ENCODE measurements at places on chromosomes 7 and 10.

GRCh38 chr7:40709062-40709964 is 574.5 kb downstream of the SUGCT start:
- no peak for DNase-seq

DNA sequence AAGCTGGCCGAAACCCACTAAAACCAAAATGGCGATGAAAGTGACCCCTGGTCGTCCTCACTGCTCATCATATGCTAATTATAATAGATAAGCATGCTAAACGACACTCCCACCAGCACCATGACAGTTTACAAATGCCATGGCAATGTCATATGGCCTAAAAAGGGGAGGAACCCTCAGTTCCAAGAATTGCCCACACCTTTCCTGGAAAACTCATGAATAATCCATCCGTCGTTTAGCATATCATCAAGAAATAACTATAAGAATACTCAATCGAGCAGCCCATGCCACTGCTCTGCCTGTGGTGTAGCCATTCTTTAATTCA is 422.0 kb downstream of the CALN1 start:
- DNase-seq, result no peak

DNA sequence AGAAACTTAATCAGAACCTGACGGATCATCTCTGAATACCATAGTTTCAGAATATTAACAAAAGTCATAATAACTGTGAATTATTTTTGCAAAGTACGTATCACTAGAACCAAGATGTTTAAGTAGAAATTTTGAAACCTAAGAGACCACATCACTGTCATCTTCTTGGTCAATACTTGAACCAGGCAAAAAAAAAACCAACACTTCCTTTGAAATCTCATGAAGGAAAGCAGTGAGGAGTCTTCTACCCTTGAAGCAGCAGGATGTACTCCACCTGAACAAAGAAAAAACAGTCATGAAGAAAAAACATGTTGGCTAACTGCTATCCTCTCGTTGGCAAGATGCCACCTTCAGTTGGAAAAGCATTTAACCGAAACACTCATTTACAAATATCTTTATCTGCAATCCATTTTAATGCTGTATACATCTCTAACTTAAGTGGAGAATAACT is 82.4 kb downstream of the SRPK2 start:
- no peak for DNase-seq

DNA sequence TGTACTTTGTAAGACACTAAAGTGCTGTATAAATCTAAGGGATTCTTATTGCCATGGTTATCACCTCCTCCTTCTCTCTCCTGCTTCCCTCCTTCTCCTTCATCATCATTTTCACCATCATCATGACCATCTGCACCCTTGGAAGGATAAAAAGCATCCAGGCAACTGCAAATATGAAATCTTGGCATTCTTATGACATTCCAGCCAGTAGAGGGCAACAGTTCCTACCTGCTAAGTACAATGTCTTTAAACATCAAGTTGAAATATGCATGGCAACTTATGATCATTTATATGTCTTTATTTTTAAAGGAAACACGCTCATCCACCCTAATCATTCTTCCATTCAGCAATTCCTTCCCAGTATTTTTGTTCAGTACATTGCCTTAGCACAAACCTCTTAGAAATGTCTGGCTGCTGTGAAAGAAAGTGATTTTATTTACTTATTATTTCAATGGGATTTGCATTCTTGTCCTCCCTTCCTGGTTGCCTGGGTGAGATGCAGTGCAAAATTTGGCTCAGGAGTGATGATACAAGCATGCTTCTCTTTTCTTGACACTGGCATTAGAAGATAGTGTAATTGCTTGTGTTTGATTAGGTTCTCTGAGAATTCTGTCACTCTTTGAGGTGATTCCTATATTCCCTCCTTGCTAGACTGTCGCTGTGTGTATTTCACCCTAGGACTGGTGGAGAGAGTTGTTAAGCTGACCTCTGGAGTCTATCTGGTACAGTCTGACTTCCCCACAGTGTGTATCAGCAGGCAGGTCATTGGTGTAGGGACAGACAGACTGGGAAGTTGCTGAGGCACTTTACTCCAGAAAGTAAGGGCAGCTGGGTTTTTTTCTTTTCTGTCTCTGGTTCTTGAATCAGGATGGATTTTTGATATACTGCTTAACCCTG is 188.5 kb upstream of the BMPER start:
- no peak for DNase-seq

- no peak for DNase-seq
Observed at GRCh38 chr10:8811201-8811600, 756.7 kb downstream of the GATA3 start.

DNA sequence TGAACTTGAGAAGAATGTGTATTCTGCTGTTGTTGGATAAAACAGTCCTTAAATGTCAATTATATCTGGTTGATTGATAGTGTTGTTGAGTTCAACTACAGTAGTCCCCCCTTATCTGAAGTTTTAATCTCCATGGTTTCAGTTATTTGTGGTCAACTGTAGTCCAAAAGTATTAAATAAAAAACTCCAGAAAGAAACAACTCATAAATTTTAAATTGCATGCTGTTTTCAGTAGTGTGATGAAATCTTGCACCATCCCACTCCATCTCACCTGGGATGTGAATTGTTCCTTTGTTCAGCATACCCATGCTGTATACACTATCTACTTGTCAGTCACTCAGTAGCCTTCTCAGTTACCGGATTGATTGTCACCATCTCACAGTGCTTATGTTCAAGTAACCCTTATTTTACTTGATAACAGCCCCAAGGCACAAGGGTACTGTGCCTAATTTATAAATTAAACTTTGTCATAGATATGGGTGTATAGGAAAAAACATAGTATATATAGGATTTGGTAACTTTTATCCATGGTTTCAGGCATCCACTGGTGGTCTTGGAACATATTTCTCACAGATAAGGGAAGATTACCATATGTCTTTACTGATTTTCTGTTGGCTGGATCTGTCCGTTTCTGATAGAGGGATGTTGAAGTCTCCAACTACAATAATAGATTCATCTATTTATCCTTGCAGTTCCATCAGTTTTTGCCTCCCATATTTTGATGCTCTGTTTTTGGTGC is 57.1 kb downstream of the AOAH start:
- no peak for DNase-seq

DNA sequence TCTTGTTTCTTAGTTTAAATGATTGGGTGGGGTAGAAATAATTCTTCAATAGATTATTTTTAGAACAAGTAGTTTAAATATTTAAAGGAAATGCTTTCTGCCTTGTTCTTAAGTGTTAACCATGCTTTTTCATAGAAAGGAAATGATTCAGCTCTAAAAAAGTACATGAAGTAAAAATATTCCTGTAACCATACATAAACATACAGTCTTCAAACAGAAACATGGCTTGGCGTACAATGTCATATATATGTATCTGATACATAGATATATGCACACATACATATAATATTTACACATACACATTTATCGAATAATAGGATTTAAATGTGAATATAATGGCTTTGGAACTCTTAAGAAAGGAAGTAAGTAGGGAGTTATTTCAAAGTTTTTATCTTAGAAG is 84.4 kb downstream of the RUNDC3B start:
- DNase-seq, result no peak

DNA sequence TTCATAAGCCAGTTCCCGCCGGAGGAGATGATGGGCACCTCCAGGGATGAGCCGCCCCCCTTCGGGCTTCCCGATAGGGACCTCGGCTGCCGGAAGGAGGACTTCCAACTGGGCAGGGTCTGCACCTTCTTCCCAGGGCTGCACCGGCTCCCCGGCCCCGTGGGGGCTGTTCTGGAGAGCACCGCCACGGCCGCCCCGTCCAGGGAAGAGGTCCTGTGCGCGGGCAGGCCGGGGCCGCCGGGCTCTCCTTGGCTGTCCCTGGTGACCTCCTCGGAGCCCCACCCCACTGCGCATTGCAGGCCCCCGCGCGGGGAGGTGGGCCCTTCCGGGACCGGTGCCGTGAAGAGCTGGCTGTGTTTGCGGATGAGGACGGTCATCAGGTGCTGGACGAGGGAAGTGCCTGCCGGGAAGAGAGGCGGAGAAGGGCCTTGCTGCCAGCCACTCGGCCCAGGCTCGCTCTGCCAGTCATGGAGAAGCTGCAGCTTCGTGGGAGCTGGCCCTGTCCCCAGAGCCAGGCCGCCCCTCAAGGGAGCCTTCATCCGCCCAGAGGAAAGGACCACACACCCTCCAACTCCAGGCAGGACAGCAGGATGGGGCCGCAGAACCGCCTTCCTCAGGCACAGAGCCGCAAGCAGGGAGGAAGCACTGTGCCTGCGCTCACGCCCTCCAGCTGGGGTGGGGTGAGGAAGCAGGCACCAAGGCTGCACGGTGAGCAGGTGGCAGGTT is 144.4 kb downstream of the MAPK8 start:
- no peak for DNase-seq

DNA sequence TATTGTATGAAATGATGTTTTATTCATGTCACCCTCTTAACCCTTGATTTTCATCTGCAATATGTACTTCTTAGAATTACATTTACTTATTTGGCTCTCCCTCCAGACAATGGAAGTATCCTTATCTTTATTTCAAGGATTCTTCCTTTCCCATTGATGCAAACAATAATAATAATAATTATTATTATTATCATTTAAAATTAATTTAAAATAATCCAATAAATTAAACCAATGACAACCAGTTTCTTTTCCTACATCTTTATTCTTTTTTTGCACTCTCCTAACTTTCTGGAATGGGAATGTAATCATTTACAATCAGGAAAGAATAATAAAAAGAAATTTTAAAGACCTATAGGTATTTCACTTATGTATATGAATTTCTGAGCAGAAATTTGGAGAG is 504.4 kb downstream of the INHBA start:
- no peak for DNase-seq

GRCh38 chr10:59374916-59375315 is 12.6 kb upstream of the FAM13C start:
- DNase-seq, result no peak

GRCh38 chr7:143222782-143223181 is 945 bp downstream of the TAS2R40 start:
- no peak for DNase-seq

- DNase-seq, result no peak
Observed at GRCh38 chr10:28263136-28263857, 39.6 kb downstream of the MPP7 start.

GRCh38 chr7:36301914-36302771 is 87.5 kb upstream of the ANLN start:
- no peak for DNase-seq

DNA sequence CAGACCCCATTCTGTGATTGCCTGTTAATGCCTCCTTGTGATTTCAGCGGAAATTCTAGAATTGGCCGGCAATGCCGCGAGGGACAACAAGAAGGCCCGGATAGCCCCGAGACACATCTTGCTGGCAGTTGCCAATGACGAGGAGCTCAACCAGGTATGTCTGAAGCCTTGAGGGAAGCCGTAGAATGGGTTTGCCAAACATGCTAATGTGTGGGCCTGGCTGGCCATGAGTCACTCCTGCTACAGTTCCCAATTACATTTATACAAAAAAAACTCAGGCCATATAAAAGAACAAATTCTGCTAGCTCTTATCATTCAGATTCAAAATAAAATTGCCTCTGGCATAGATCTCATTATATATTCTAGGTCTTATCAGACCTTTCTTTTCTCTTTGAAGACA is 37.4 kb downstream of the MACROH2A2 start:
- no peak for DNase-seq

DNA sequence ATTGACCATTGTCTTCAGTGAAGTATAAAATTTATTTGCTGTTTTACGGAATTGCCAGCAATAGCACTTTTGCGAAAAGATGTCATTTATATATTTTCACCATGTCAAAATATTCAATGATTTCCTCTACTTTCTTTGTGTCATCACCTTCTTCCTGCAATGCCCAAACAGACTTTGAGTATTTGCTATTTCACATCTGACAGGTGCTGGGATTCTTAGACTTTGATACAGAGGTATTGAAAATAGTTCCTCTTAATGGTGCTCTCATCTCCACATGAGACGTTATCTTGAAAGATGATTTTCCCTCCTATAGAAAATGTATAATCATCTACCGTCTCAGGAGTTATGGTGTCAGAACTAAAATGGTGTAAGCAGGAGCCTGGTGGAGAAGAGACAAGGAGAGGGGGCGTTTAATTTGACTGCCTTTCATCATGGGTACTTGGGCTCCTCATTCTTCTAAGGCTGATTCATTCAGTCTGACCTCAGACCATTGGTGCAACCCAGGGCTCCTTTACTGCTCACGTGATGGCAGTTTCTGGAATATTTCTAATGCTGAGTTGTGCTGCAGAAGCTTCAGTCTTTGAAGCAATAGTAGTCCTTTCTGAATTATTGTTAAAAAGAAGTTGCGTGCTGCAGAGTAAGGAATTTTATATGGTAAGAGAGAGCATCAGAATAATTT is 404.6 kb downstream of the PHTF2 start:
- DNase-seq, result no peak

- no peak for DNase-seq
Observed at GRCh38 chr7:55094092-55094690, 75.4 kb downstream of the EGFR start.

DNA sequence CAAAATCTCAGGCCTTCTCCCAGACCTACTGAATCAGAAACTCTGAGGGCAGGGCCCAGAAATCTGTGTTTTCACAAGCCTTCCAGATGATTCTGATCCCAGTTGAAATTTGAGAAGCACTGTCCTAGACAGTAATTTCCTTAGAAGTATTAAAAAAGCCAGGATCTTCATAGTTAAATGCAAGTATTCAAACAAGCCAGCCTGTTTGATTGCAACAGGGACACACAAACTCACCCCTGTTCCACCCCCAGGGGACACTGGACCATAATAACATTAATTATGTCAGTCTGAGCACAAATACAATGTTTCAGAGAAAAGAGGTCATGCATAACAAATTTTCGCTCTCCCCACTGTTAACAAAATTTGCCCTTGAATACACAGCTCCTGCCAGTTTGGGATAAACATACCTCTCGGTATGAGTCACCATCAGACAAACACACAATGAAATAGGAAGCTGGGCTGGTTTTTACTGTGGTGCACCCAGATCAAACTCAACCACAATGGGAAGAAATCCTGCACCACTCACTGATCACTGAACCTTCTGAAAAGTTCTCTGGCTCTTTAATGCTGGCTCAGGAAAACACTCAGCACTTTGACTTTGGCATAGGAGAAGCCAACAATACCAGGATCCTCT is 34.3 kb downstream of the ABLIM1 start:
- no peak for DNase-seq

DNA sequence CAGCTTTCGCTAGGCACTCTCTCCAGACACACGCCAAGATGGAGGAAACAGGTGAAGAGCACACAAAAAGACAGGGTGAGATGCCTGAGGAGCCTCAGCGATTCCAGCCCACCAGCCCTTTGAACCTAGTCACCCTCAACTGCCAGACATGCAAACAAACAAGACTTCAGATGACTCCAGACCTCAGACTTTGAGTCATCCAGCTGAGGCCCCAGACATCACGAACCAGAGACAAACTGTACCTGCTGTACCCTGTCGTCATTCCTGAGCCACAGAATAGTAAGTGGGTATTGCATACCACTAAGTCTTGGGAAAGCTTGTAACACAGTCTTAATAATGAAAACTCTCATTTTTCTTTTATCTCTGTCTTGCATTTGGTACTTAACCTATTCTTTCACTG is 126.6 kb upstream of the LSM8 start:
- DNase-seq, result no peak

DNA sequence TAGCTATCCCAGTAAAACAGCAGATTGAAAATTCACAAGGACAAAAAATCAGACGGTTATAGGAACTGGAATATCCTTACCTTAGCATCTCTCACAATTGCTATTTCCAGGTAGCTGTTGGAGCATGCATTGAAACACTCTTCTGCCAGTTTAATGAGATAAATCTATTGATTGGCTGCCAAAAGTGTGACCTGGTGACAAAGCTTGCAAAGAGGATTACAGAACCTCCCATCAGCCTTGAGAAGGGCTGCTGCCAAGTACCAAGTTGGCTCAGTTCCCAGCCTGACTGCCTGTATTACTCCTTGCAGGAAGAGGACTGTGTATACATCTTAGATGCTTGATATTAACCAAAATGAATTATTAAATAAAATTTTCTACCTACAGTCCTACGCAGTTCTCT is 5.1 kb downstream of the PRLHR start:
- no peak for DNase-seq
